ENCODE measurements at places on chromosomes 4 and X. TPM values are rescaled to one million over a fixed set of nuclear protein-coding genes. Genes with fewer than 3 reads are reported as not detected.

RIBC1 gene
- 0.32 TPM for total RNA-seq

RASGEF1B gene
- total RNA-seq, result not detected

SMIM43 gene
- 0.43 TPM for total RNA-seq

GJB1 gene
- not detected for total RNA-seq

Measured in fibroblast of villous mesenchyme (primary cell).